Activated T-helper 2 cell treated with anti-CD3 and anti-CD28 coated beads, Interferon-gamma antibody, Interleukin-2, Interleukin-4, amounts not matched to agents 10 μg/mL and 5 μg/mL and 100 μg/mL, durations not matched to agents 14 hours and 24 hours and 36 hours (primary cell): ENCODE measurements at places on chromosomes 7 and 10. TPM values are rescaled to one million over a fixed set of nuclear protein-coding genes. Genes with fewer than 3 reads are reported as not detected.

The CARD11 gene
- 72.8 and 74.1 TPM in 2 replicates for total RNA-seq

The PAX4 gene
- not detected in 2 replicates for total RNA-seq

The CD36 gene
- total RNA-seq, result not detected in 2 replicates

The MTPN gene
- total RNA-seq, result 113 and 118 TPM in 2 replicates

The VAX1 gene
- total RNA-seq, result not detected in 2 replicates

The SFXN2 gene
- 52.2 and 54.0 TPM in 2 replicates for total RNA-seq

The CHCHD1 gene
- 33.0 and 35.2 TPM in 2 replicates for total RNA-seq

The DIP2C gene
- 1.6 and 2.6 TPM in 2 replicates for total RNA-seq

The FAM13C gene
- total RNA-seq, result not detected in 2 replicates

The FHIP2A gene
- 26.3 and 26.9 TPM in 2 replicates for total RNA-seq

The TUBAL3 gene
- total RNA-seq, result not detected in 2 replicates

The KEL gene
- 0.78 and 0.96 TPM in 2 replicates for total RNA-seq

The OR6V1 gene
- total RNA-seq, result not detected in 2 replicates

The COBL gene
- total RNA-seq, result not detected in 2 replicates

The MRLN gene
- not detected in 2 replicates for total RNA-seq

The TRIM73 gene
- 5.7 and 6.4 TPM in 2 replicates for total RNA-seq

The SEMA3E gene
- not detected in 2 replicates for total RNA-seq

The NRG3 gene
- not detected in 2 replicates for total RNA-seq

The TSPAN12 gene
- total RNA-seq, result not detected in 2 replicates

The C10orf105 gene
- 0.11 and 0.18 TPM in 2 replicates for total RNA-seq

The CFAP69 gene
- 0.34 and 0.51 TPM in 2 replicates for total RNA-seq

The C10orf143 gene
- total RNA-seq, result 3.1 and 4.5 TPM in 2 replicates

The TMEM196 gene
- total RNA-seq, result not detected in 2 replicates

The TCAF2 gene
- total RNA-seq, result 37.0 and 38.6 TPM in 2 replicates

The STK17A gene
- total RNA-seq, result 20.4 and 21.7 TPM in 2 replicates

The ABCB1 gene
- 1.9 and 2.0 TPM in 2 replicates for total RNA-seq

The SLC16A9 gene
- total RNA-seq, result 1.9 and 2.1 TPM in 2 replicates

The TAF3 gene
- 17.4 and 17.9 TPM in 2 replicates for total RNA-seq

The FAM25A gene
- total RNA-seq, result not detected in 2 replicates

The MBL2 gene
- total RNA-seq, result not detected in 2 replicates

The COL26A1 gene
- total RNA-seq, result 0.11 and 0.16 TPM in 2 replicates

The FAM20C gene
- total RNA-seq, result 0.74 and 1.3 TPM in 2 replicates

The ITGA8 gene
- not detected in 2 replicates for total RNA-seq
